ENCODE measurements at places on chromosomes 4 and X.

- peak; percentile 58 for DNase-seq
These were observed 66.1 kb upstream of the H2AZ1 start for GRCh38 chr4:100016191-100016590.

DNA sequence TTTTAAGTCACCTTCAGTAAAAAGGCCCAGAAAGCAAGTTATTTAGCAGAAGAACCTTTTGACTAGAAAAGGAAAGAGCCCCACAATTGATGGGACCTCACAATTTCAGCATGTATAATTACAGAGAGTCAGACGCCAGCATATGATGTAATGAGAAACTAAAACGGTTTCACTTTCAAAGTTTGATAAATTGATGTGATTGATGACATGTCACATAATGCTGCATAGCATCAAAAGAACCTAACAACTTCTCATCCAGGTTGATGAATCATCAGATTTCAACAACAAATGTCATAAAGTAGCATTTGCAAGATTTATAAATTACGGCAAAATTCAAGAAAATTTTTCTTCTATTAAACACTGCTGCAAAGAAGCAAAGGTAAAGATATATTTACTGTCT lies 3.9 kb upstream of the GAR1 start:
- DNase-seq, result no peak

GRCh38 chr4:139684351-139684750 lies 18.7 kb downstream of the MGST2 start:
- DNase-seq, result no peak

DNA sequence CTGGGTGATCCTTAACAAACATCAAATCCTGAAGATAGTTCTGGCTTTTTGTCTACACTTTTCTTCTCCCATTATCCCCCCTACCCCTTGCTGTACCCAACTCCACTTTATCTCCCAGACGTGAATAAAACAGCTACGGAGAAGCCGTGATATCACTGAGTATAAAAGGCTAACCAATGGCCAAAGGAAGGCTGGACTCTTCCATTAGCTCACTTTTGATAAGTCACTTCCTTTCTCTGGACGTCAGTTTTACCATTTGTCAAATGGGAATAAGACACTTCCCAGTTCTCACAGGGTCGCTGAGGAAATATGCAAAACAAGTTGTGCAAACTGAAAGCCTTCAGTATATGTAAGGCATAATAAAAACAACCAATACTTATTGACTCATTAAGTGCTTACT lies 38.6 kb upstream of the EDA2R start:
- DNase-seq, result peak; percentile 11

- no peak for DNase-seq
These were observed 2.8 kb downstream of the FGFBP1 start for GRCh38 chr4:15935504-15936402.

GRCh38 chrX:111609206-111609605 lies 71.8 kb upstream of the ALG13 start:
- no peak for DNase-seq

GRCh38 chrX:111264385-111264784 lies 5.9 kb downstream of the CAPN6 start:
- DNase-seq, result no peak

GRCh38 chr4:3615386-3616286 lies 83.4 kb upstream of the LRPAP1 start:
- DNase-seq, result no peak

- DNase-seq, result no peak
These were observed 714.5 kb downstream of the CCSER1 start for GRCh38 chr4:90841676-90842075.

DNA sequence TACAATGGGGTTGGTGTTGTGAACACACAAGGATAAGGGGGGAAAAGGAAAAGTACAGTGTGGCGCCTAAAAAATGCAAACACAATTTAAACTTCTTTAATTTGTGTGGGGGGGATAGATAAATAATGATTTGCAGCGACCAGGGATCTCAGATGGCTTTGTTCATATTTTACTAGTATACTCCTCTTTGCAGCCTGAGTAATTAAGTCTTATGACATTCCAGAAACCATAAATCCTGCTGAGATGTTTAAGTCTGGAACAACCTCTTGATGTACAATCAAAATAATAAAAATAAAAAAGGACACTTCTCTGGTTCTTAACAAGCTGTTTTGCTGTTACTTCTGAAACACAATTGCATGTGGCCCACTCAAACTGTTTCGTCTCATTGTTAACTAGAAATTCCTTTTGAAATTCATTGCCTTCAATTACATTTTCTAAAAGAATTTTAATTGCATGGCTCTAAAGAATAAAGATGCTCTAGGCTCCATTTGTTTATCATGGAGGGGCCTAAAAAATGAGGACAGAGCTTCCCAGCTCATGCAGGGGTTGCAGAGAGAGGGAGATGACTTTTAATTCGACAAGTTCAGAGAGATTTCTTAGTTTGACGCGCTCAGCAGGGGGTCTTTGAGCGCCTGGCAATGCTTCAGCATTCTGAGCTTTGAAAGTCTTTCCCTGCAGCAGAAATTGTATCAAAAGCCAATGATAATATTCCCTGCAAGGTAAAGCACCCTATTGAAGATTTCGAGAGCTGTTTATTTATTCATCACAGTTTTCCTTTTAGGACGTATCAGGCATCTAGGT lies 892.4 kb upstream of the TENM3 start:
- DNase-seq, result no peak

Data from EL (cell line).